Hypothalamus (tissue), 51 donors: ENCODE measurements at places on chromosomes 7 and 10.

GRCh38 chr10:45373576-45374349, at the start of gene ALOX5:
ALOX5 (plus strand) TSS chr10:45374216; CDS start chr10:45374280, 64 bp downstream.
- DNase-seq = no peak

DNA sequence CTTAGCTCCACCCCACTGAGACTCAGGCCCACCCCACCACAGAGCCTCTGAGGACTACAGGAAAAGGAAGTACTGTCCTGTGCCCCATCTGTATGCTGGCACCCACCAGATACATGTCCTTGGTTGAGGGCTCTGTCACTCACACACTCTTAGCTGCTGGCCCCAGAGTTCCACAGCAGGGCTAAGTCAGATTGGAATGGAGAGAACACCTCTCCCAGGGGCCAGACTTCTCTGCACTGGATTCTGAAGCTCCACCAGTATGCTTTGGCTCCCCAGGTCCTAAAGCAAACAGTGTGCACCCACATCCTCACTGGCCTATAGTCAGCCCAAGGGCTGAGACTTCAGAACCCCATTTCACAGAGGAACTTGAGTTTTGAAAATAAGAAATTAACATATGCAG, 103.2 kb upstream of the PPP2R2D start:
- DNase-seq = no peak

GRCh38 chr7:36286226-36286625, 103.4 kb upstream of the ANLN start:
- no peak for DNase-seq

- no peak for DNase-seq
Observed at GRCh38 chr7:18890885-18891621, 226.4 kb downstream of the TWIST1 start.

GRCh38 chr10:47335906-47336305, 12.3 kb upstream of the RBP3 start:
- no peak for DNase-seq

DNA sequence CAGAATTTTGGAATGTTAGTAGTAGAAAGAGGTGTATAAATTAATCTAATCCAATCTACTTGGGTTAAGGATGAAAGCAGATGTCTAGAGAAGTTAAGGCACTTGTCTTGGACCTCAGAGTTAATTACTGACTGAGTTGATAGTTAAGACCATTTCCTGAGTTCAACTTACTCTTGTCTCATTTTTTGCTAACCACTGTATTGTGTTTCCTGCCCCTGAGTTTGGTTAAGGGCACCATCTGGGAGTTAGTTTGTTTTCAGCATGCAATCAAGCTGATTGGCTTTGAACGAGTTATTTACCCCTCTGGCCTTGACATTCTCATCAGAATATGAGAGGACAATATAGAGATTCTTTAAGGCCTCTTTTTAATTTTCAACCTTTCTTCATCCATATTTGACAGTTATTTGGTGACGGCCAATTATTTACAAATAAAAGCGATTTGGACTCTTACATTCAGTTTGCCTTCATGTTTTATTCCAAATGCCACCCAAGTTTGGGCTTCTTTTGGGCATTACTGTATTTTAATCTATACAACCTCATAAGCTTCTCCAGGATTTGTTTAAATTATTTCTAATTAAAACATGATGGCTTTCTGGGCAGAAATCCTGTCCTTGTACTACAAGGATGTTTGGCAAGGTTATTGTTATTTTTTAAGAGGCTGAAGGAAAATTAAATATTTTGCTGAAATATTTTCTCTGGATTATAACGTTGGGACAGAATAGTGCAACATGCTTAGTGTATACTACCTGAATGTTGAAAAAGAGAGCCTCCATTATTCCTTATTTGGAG, 225.0 kb downstream of the CACNB2 start:
- DNase-seq = no peak

GRCh38 chr10:52279546-52279945, 34.5 kb upstream of the DKK1 start:
- no peak for DNase-seq

DNA sequence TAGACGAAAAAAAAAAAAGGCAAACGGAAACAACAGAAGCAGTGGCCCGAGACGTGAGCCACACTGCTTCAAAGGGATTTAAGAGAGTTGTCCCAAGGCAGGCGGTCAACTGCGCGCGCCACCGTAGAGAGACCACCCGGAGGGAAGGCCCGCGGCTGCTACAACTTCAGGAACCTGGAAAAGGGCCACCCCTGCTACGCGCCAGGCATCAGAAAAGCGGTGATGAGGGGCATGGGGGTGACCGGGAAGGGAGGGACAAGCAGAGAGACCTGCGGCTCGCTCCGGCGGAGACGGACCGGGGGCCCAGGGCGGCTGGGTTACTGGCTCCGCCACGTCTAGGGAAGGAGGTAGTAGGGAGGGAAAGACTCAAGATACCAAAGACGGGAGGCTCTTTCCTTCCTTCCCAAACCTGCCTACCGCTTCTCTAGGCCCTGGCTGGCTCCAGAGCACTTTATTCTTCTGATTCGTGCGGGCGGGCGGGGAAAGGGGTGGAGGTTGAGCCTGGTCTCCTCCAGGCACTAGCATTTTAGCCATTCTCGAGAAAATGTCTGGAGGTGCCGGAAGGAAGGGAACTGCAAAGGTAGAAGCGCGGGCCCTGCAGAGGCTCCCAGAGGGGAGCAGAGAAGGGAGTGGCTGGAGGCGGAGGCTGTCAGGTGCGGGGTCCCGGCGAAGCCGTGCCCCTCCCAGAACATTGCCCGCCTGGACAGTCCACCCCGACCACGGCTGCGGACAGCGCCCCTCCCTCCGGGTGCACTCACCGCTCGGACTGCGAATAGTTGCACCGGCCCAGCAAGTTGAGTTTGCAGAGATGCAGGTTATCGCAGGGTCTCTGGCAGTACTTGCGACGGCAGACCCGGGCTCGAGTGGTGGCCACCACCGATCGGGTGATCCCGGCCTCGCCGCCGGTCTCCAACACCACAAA, 993 bp downstream of the ZC3HAV1 start:
- peak; percentile 13 for DNase-seq

DNA sequence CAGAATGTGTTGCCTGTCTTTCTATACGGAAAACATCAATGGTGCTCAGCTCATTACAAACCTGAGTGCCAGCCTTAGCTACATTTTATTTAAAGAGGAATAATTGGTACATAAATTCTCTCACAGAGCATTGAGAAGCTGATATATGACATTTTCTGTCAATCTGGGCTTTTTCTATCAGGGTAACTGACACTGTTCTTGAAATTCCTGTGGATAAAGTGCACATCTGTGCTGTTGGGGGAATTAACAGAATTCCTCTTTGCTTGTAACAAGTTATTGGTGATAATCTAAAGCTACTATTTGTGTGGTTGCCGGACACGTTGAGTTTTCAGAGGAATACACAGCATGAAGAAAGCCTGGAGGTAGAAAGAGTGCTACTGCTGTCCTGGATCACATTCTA, 668.6 kb downstream of the SORCS1 start:
- no peak for DNase-seq

DNA sequence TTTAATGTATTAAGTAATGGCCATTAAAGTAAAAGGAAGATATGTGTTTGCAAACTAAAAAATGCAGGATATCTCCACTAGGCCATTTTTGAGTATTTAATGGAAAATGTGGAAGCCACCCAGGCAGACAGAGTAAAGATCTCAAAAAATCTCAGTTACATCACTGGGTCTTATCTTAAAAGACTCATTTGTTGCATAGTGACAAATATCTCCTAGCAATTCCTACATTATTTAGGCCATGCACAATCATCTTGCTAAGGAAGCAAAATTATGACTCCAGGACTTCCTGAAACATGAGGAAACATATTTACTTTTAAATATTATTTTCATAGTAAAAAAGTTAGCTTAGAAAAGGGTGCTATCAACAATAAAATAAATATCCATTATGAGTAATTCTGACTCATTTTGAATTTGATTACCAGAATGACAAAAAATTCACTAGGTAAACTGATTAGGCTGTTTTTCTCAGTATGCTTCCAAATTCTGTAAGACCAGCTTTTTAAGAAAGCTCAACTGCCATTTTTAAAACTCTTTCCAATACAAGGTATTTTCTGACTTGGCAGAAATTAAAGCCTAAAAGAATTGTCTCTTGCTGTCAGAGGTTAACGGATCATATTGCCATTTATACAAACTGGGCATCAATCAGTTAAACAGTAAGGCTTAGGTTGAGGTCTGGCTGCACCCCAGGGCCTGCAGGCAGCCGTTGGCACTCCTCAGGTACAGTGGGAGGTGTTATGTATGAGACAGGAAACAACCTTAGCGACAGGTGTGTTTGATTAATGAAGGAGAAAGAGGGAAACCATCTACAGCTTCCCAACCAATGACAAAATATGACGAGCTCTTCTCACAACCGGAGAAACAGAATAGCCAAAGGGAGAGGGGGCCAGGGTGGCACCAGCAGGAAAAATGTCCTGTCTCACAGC, 31.8 kb downstream of the PCLO start:
- no peak for DNase-seq

- peak; percentile 71 for DNase-seq
Observed at GRCh38 chr10:1737222-1738061, at the start of gene ADARB2. ADARB2 (minus strand) TSS chr10:1737525.

- no peak for DNase-seq
Observed at GRCh38 chr7:3893151-3893788, 592.2 kb downstream of the SDK1 start.

- no peak for DNase-seq
Observed at GRCh38 chr7:141710301-141710700, 2.1 kb downstream of the WEE2 start.

DNA sequence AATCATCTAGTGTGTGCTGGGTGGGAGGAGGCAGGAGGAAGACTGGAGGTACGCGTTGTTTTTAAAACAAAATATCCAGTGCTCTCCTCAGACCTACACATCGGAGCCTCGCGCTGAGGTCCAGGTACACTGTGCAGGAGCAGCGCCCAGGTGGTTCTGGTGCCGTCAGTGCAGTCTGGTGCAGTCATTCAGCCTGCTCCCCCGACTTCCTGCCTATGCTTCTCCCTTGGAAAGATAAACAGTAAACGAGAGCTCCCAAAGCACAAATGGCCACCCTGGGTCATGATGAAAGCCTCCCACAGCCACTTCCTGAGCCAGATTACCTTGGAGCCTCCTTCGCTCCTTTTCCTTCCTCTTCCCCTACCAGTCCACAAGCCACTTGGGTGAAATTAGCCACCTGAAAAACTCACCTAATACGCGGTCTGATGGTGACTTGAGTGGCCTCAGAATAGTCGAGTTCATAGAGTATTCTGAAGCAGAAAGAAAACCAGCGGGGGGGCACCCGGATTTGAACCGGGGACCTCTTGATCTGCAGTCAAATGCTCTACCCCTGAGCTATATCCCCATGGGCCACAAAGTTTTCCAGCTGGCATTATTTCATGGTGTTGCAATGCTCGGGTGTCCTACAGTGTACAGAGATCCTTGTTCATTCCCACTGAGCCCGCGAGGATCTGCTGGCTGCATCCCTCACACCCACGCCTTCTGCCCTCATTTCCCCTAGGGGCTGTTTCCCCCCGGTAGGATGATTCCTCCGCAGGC, 82.5 kb downstream of the ZNF467 start:
- no peak for DNase-seq

DNA sequence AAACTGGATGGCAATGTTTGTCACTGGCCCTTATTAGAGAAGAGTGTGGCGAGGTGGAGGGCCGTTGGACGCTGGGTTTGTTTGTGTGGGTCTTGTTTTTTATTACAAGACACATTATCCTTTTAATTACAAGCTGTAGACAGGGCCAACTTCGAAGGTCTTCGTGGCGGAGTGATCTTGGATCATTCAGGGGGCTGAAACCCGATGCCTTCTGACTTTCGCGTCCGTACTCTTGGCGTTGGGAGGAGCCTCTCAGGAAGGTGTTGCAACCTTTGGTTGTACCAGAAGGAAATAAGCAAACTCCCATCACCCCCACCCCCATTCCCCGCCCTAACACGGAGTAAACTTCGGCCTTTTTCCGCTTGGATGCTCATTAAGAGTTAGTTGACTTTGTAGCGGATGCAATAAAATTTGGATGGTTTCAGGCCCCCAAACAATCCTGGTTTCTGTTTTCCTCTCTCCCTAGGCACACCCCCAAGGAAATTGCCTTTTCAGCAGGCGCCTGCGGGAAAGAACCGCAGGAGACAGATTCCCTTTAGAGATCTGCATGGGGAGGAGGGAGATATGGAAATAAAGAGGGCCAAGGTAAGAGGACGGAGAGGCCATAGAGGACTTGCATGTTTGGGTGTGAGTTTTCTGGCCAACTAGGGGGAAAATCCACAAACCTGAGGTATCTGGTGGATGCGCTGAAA, 294.5 kb upstream of the NFE2L3 start:
- no peak for DNase-seq

- no peak for DNase-seq
Observed at GRCh38 chr10:21518641-21519396, 6.7 kb downstream of the SKIDA1 start.

- DNase-seq = no peak
Observed at GRCh38 chr10:68560943-68561864, 1.1 kb downstream of the TET1 start.

DNA sequence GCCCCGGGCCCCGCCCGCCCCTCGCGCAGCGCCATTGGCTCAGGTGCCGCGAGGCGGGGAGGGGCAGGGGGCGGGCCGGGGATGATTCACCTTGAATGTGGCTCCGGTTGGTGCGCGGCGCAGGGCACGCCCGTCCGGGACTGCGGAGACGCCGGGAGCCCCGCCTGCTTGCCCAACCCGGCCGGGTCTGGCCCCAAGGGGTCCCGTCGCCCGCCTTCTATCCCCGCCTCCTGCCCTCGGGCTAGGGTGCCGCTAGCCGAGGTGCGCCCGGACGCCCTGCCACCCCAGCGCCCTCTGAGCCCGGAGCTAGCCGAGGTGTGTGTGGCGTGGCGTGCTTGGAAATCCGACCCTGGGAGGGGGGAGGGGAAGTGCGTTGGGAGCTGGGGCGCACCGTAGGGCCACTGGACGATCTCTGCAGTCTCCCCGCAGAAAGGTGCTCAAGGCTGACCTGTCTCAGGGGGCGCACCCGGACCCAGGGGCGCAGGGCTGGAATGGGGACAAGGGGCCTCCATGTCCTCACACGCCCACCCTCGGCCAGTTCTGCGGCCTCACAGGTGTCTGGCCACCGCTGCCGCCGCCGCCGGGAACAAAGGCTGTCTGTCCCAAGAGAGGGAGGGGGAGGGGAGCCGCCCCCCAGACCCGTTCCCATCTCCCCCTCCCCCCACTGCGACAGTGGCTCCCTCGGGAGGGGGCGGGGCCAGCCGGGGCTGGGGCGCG, 168.9 kb downstream of the NRF1 start:
- DNase-seq = no peak

- DNase-seq = no peak
Observed at GRCh38 chr7:85025312-85025756, 161.5 kb downstream of the SEMA3D start.

DNA sequence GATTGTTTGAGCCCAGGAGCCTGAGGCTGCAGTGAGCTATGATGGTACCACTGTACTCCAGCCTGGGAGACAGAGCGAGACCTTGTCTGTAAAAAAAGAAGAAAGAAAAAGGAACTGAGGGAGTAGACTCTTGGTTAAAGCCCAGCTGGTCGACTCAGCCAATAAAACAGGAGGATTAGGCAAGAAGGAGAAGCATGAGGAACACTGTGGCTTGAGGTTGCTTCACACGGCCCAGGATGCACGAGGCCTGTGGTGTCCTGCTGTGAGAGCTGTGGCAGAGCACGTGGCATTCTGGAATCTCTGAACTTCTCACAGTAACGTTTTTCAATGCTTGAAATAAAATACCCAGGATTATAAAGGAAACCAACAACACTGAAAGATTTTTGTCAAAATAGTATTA, 93.3 kb downstream of the CUL2 start:
- DNase-seq = no peak

GRCh38 chr10:110723224-110723891, 79.2 kb downstream of the RBM20 start:
- no peak for DNase-seq

- no peak for DNase-seq
Observed at GRCh38 chr7:16815001-16815400, 10.2 kb upstream of the AGR2 start.

- DNase-seq = no peak
Observed at GRCh38 chr10:72736176-72736827, 44.4 kb downstream of the MCU start.
